ENCODE measurements at places on chromosomes 2 and 18.

GRCh38 chr18:8629602-8630001 lies 20.4 kb downstream of the RAB12 start:
- peaks cover 13% of the 10 kb centered on the region for H3K4me1 ChIP-seq
- H3K4me3 ChIP-seq: no peak overlapping the region
- H3K27ac ChIP-seq: no peak overlapping the region
- no peak for DNase-seq
- H3K27me3 ChIP-seq: no peaks in the 10 kb centered on the region

- H3K4me1 ChIP-seq: peaks cover 68% of the 10 kb centered on the region
- no peak for DNase-seq
- no peaks in the 10 kb centered on the region for H3K36me3 ChIP-seq
- peak overlapping the region; percentile 68 for H3K27ac ChIP-seq
- peak overlapping the region; percentile 3 for H3K4me3 ChIP-seq
These were observed 22.3 kb downstream of the ATP8B1 start for GRCh38 chr18:57780706-57781347.

- peaks cover 33% of the 10 kb centered on the region for H3K36me3 ChIP-seq
- no peak overlapping the region for H3K4me3 ChIP-seq
These were observed 3.5 kb downstream of the NDUFA10 start for GRCh38 chr2:240021488-240022104.

DNA sequence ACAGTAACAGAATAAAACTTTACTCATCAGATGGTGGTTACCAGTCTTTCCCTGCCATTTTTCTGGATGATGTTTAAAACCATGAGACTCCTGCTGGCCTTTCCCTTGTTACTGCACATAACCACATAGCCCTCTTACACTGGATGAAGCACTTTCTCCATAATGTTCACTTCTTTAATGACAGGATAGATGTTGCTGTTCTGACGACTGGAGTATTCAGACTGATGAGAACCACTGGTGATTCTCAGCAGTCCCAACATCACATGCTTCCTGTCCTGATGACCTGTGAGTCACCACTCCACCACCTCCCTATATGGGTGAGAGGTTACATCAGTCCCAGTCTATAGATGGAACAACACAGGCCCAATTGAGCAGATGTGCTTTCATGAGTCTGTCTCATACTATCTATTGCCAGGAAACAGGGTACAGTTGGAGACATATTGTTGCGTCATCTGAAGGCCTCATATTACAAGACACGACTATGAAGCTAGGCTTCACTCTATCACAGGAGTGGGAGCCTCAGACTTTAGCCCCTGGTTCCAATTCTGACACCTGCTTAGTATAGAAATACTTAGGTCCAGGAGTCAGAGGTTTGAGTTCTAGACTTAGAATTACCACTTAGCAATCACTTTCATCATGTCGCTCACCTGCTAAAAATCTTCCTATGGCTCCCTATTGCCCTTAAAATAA lies 145.7 kb upstream of the KLF7 start:
- H3K4me1 ChIP-seq: peaks cover 28% of the 10 kb centered on the region
- H3K4me3 ChIP-seq: no peak overlapping the region
- H3K36me3 ChIP-seq: no peaks in the 10 kb centered on the region
- H3K27me3 ChIP-seq: no peaks in the 10 kb centered on the region
- no peak for DNase-seq
- peak overlapping the region; percentile 78 for H3K27ac ChIP-seq

- peaks cover 3% of the 10 kb centered on the region for H3K4me1 ChIP-seq
- no peaks in the 10 kb centered on the region for H3K36me3 ChIP-seq
- no peaks in the 10 kb centered on the region for H3K27me3 ChIP-seq
- H3K4me3 ChIP-seq: no peak overlapping the region
- peak overlapping the region; percentile 84 for H3K27ac ChIP-seq
- DNase-seq: no peak
These were observed 63.3 kb downstream of the RTP5 start for GRCh38 chr2:241932899-241933178.

GRCh38 chr2:27250652-27251379 lies 12.0 kb downstream of the SLC30A3 start:
- no peak overlapping the region for H3K27ac ChIP-seq
- H3K27me3 ChIP-seq: no peaks in the 10 kb centered on the region
- no peak for DNase-seq
- no peaks in the 10 kb centered on the region for H3K4me1 ChIP-seq
- H3K36me3 ChIP-seq: no peaks in the 10 kb centered on the region

- H3K36me3 ChIP-seq: no peaks in the 10 kb centered on the region
- no peak for DNase-seq
- H3K27me3 ChIP-seq: no peaks in the 10 kb centered on the region
- no peaks in the 10 kb centered on the region for H3K4me1 ChIP-seq
These were observed 27.7 kb downstream of the MYL1 start for GRCh38 chr2:210287301-210287700.

- H3K27me3 ChIP-seq: no peaks in the 10 kb centered on the region
- no peak overlapping the region for H3K4me3 ChIP-seq
- no peaks in the 10 kb centered on the region for H3K4me1 ChIP-seq
These were observed 48.5 kb downstream of the BOD1L2 start for GRCh38 chr18:57195341-57195740.

- H3K4me1 ChIP-seq: no peaks in the 10 kb centered on the region
- no peaks in the 10 kb centered on the region for H3K36me3 ChIP-seq
- DNase-seq: no peak
- no peaks in the 10 kb centered on the region for H3K27me3 ChIP-seq
These were observed 20.0 kb upstream of the TMBIM1 start for GRCh38 chr2:218312267-218312756.

GRCh38 chr2:223222397-223222796 lies 170.4 kb downstream of the KCNE4 start:
- no peaks in the 10 kb centered on the region for H3K27me3 ChIP-seq
- H3K36me3 ChIP-seq: no peaks in the 10 kb centered on the region
- no peaks in the 10 kb centered on the region for H3K4me1 ChIP-seq
- no peak overlapping the region for H3K27ac ChIP-seq

DNA sequence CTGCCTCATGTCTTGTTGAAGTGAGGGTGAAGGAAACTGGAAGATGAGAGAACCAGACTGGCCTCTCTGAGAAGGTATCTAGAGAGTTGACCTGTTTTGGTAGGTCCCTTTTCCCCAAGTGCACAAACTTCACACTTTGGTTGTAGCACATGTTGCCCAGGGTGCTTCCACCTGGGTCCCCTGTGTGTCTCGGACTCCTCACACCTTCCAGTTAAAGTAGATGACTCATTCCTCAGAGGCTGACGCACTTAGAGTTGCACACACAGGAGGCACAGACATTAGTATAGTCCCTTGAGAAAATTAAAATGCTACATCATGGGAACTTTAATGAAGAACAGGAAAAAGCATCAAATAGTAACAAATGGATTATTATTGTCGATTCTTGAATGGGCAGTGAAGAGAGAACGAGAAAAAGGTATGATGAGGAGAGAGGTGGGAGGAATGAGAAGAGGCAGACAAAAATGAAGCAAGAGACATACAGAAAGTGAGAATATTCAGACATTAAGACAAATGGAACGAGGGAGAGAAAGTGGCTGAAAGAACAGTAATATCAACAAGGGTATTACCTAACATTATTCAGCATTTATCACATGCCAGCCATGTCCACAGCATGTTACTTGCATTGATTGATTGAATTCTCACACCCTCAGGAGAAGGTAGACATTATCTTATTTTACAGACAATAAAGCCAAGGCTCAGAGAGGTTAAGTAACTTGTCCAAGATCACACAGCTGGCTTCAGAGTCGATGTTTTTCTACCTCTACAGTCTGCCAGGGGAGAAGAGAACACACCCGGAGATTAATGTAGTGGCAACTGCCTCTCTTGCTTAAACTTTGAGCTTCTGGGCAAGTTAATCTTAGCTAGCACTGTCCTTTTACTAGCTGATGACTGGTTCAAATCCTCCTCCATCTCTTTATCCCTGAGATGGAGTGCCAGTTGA lies 68.6 kb downstream of the FHOD3 start:
- no peaks in the 10 kb centered on the region for H3K4me1 ChIP-seq
- H3K27me3 ChIP-seq: no peaks in the 10 kb centered on the region
- H3K36me3 ChIP-seq: no peaks in the 10 kb centered on the region

DNA sequence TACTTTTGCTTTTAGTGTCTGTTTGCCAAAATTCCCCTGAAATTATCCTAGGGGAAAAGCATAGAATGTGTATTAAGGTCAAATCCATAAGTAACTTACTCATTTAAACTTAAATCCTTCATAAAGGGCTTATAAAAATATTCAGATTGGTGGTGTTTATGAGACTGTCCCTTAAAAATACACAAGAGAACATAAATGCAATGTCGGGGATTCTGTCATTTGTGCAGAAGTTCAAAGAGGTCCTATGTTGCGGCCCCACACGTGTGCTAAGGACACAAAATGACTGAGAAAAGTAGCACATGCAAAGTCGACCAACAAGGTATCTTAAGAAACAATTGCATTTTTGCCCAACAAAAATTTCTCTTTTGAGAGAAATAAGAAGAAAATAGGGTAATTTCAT lies 225.1 kb downstream of the PIEZO2 start:
- H3K4me1 ChIP-seq: peaks cover 28% of the 10 kb centered on the region
- no peak overlapping the region for H3K27ac ChIP-seq
- DNase-seq: no peak
- no peaks in the 10 kb centered on the region for H3K36me3 ChIP-seq

GRCh38 chr2:43186679-43187374 lies 39.6 kb downstream of the ZFP36L2 start:
- H3K27me3 ChIP-seq: no peaks in the 10 kb centered on the region
- peaks cover 9% of the 10 kb centered on the region for H3K4me1 ChIP-seq
- no peak for DNase-seq
- no peak overlapping the region for H3K27ac ChIP-seq
- H3K36me3 ChIP-seq: no peaks in the 10 kb centered on the region

- H3K27ac ChIP-seq: no peak overlapping the region
- H3K4me3 ChIP-seq: no peak overlapping the region
- DNase-seq: no peak
- no peaks in the 10 kb centered on the region for H3K4me1 ChIP-seq
- no peaks in the 10 kb centered on the region for H3K27me3 ChIP-seq
- no peaks in the 10 kb centered on the region for H3K36me3 ChIP-seq
These were observed 52.9 kb downstream of the SCG2 start for GRCh38 chr2:223549215-223549614.

DNA sequence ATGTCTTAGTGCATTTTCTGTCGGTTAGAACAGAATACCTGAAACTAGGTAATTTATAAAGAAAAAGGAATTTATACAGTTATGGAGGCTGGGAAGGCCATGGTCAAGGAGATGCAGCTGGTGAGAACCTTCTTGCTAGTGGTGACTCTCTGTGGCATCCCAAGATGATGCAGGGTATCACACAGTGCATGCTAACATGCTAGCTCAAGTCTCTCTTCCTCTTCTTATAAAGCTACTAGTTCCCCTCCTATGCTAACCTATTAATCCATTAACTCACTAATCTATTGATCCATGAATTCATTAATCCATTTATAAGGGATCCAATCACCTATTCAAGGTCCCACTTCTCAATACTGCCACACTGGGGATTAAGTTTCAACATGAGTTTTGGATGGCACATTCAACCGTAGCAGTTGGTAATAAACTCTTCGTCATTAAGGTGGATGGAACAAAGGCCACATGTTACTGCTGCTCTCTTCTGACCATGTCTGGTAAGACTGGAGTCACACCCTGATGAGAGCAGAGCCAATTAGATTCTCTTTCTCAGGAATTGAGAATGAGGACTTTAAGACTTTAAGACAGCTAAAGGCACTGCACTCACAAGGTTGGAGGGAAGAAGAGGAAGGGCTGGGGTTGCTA lies 211.6 kb upstream of the SMAD7 start:
- DNase-seq: no peak
- no peak overlapping the region for H3K4me3 ChIP-seq
- H3K27me3 ChIP-seq: no peaks in the 10 kb centered on the region
- H3K27ac ChIP-seq: no peak overlapping the region
- peaks cover 10% of the 10 kb centered on the region for H3K36me3 ChIP-seq

DNA sequence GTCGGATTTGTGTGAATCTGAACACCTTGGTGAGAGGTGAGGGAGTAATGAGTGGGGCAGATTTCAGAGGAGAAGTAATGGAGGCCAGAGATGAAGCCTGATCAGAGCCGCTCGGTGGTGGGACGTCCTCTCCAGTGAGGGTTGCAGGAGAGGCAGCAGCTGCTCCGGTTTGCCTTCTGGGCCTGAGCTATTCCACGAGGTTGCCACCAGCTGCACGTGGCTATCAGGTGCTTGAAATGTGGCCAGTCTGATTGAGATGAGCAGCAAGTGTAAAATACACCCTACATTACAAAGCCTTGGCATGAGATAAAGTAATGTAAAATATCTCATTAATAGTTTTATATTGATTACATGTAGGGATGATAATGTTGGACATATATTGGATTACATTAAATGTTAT lies 10.8 kb upstream of the EFHD1 start:
- no peaks in the 10 kb centered on the region for H3K36me3 ChIP-seq
- DNase-seq: no peak
- H3K4me3 ChIP-seq: no peak overlapping the region

- no peaks in the 10 kb centered on the region for H3K27me3 ChIP-seq
- H3K4me1 ChIP-seq: peaks cover 8% of the 10 kb centered on the region
- H3K27ac ChIP-seq: no peak overlapping the region
- no peak overlapping the region for H3K4me3 ChIP-seq
- no peak for DNase-seq
These were observed 137.4 kb downstream of the NFATC1 start for GRCh38 chr18:79533146-79533545.

DNA sequence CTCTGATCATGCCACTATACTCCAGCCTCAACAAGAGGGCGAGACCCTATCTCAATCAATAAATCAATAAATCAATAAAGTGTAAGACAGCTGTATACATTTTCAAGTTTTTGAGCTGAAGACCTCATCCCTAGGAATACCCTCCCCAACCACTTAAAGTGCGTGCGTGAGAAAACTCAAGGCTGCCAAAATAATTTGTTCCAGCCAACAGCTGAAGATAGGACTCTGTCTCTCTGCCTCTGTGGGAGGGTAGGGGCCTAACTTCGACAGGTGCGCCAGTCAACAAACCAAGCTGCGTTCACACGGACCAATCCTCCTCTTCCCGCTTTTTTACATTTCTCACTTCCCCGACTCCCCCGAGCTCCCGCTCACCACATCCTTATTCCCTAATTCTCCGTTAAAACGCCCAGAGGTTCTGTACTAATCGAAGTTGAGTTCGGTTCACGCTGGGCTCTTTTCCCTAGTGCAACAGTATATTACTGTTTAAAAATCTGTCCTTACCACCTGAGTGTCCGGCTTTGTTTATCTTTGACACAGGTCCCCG lies 618 bp downstream of the POLR2D start:
- H3K4me3 ChIP-seq: peak overlapping the region; percentile 94
- H3K4me1 ChIP-seq: peaks cover 51% of the 10 kb centered on the region
- DNase-seq: no peak
- H3K36me3 ChIP-seq: peaks cover 6% of the 10 kb centered on the region
- peaks cover 4% of the 10 kb centered on the region for H3K27me3 ChIP-seq

DNA sequence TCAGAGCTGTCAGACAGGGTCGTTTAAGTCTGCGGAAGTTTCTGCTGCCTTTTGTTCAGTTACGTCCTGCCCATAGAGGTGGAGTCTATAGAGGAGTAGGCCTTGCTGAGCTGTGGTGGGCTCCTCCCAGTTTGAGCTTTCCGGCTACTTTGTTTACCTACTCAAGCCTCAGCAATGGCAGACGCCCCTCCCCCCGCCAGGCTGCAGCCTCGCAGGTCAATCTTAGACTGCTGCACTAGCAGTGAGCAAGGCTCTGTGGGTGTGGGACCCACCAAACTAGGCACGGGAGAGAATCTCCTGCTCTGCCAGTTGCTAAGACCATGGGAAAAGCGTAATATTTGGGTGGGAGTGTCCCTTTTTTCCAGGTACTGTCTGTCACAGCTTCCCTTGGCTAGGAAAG lies 86.5 kb downstream of the EFEMP1 start:
- DNase-seq: no peak
- no peaks in the 10 kb centered on the region for H3K27me3 ChIP-seq
- no peaks in the 10 kb centered on the region for H3K36me3 ChIP-seq
